ENCODE measurements at places on chromosomes 1 and 21.

DNA sequence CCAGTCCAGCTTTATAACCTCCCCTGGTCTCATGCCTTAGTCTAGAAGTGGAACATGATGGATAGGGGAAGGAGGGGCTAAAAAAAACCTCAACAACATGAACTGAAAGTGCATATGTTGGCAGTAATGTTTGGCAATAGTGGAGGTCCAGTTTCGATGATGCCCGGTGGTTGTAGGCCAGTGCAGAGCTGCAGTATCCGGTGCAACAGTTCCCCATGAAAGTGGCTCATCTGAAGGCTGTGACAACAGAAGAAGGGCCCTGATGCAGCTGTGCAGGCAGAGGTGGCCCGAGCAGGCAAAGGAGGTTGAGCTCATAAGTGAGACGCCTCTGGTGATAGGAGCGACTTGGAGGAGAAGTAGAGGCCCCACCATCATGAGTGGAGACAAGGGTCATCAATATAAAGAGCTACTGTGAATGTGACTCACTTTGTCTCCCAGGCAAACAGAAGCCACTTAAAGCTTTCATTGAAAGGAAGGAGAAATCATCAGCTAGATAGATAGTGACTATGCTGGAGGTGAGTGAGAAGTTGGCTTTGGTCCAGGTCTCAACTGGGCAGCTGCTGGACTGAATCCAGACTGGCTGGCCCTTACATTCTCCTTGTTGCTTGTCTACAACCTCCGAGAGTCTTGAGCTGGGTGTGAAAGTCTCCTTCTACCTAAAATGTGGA, 10.2 kb upstream of the CREG1 start:
- no peak for DNase-seq

DNA sequence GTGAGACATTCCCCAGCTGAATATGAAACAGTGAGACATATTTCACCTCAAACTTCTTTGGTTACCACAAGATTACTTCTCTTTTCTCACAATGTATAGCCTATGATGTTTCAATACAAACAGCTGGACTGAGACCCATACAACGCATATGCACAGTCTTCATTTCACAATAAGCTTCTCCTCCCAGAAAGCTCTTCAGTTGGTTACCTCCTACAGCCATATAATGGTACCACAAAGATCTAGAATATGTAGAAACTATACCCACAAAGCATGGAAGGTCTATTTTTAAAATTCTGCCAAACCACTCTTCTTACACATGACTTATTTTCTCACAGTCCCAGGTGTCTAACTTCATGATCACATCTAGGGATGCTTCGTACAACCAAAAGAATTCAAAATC, 70.8 kb downstream of the JAK1 start:
- no peak for DNase-seq

DNA sequence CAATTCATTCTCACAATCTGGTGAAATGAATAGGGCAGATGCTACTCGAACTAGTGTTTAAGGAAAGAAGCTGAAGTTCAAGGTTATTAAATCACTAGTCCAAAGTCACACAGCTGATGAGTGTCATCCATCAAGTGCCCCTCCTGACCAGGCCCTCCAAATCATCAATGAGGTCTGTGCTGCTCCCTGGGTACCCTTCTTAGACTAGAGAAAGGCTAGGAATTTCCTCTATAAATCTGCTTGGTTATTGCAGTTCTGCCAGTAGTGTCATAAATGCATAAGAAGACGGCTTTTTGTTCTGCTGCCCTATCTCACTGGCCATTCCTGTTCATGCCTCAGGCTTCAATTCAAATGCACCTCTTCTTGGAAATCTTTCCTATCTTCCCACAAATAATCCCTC, 5.5 kb upstream of the KRTAP21-1 start:
- DNase-seq, result no peak

DNA sequence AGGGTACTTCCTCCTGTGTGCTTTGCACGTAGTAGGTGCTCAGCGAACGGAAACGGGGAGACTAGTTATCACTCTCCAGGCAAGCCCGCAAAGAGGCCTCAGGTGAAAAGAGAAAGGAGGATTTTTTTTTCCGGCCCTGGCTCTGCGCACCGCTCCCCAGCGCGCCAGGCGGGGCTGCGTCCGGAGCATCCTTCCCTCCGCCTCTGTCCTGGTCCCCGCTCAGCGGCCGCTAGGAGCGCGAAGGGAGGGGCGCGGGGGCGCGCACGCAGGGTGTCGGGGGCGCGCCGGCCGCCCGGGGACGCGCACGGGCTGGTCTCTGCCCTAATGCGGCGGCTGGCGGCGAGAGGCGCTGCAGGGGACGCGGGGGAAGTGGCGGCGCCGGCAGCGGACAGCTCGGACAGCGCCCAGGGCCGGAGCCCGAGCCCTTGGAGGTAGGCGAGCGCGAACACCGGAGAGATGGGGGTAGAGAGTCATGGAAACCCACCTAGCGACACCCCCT, 42.3 kb upstream of the NFASC start:
- DNase-seq, result peak; percentile 87
